ENCODE measurements at places on chromosomes 16 and 17.
A peak's percentile ranks its signal among the peaks of the same experiment; 100 is the strongest.

GRCh38 chr16:10300905-10301304 lies 85.0 kb upstream of the ATF7IP2 start:
- H3K4me3 ChIP-seq, result no peak overlapping the region
- no peak for DNase-seq
- no peaks in the 10 kb centered on the region for H3K36me3 ChIP-seq
- peaks cover 2% of the 10 kb centered on the region for H3K4me1 ChIP-seq
- H3K27ac ChIP-seq, result no peak overlapping the region

GRCh38 chr17:48816774-48817590 lies at the start of gene TTLL6:
Gene TTLL6, minus strand, starts transcription at chr17:48817229. Its CDS starts 157 bp downstream, at chr17:48817072.
- peak; percentile 68 for DNase-seq
- H3K4me1 ChIP-seq, result peaks cover 18% of the 10 kb centered on the region
- peak within 1 kb of the TSS; percentile 89 for H3K4me3 ChIP-seq
- H3K27me3 ChIP-seq, result peaks cover 19% of the 10 kb centered on the region

GRCh38 chr17:21094298-21094704 lies 32.5 kb upstream of the DHRS7B start:
- no peaks in the 10 kb centered on the region for H3K36me3 ChIP-seq
- no peak overlapping the region for H3K27ac ChIP-seq
- H3K4me3 ChIP-seq, result no peak overlapping the region
- no peaks in the 10 kb centered on the region for H3K27me3 ChIP-seq
- peaks cover 12% of the 10 kb centered on the region for H3K4me1 ChIP-seq

DNA sequence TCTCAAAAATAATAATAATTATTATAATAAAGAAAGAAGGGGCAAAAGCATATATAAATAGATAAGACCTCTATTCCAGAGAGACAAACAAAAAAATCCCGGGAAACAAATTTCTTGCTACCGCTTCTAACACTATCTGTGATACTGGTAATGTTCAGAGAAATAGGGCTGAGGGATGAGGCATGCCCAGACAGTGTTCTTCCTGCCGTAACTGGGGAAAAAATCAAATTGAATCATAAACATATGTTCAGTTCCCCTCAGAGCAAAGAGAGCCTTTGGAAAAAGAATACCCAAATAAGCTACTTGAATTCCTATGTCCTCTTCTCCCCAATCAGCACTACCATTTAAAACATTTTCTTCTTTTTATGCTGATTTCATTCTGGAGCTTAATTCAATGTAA lies 688.0 kb downstream of the KCNJ2 start:
- peak overlapping the region; percentile 19 for H3K4me3 ChIP-seq
- H3K27ac ChIP-seq, result no peak overlapping the region
- H3K27me3 ChIP-seq, result peaks cover 5% of the 10 kb centered on the region
- H3K36me3 ChIP-seq, result no peaks in the 10 kb centered on the region

DNA sequence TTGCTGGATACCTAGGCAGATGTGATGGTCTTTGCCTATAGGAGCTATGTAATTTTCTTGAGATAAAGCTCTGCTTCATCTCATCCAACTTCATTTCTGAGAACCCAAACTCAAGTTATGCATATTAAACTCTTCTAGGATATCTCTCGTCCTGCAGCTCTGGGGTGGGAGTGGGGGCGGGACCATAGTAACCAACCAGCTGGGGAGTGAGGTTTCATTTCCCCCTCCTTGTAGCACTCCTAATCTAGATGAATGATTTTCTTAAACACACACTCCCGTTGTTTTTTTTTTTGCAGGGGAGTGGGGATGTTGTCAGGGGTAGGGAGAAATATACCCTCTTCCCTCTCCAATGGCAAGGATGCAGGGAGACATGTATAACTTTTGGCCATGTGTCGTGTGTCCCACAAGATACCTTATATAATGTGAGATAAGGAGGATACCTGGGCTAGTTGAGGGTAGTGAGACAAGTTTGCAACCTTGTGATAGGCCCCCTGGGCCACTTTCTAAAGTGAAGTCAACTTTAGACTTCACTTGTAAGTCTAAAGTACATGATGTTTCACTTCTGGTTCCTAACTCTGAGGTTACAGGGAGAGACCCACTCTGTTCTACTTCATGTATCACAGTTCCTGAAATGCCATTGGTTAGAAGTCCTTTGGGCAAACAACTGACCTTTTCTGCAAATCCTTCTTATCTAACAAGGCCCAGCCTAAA lies 10.5 kb upstream of the HEATR6 start:
- no peak overlapping the region for H3K27ac ChIP-seq
- H3K27me3 ChIP-seq, result peaks cover 13% of the 10 kb centered on the region
- H3K4me1 ChIP-seq, result peaks cover 9% of the 10 kb centered on the region
- H3K36me3 ChIP-seq, result peaks cover 5% of the 10 kb centered on the region

GRCh38 chr17:32161506-32162365 lies 19.4 kb downstream of the RHOT1 start:
- no peaks in the 10 kb centered on the region for H3K36me3 ChIP-seq
- no peak overlapping the region for H3K4me3 ChIP-seq
- peaks cover 5% of the 10 kb centered on the region for H3K4me1 ChIP-seq
- no peak overlapping the region for H3K27ac ChIP-seq
- H3K27me3 ChIP-seq, result no peaks in the 10 kb centered on the region
- no peak for DNase-seq

DNA sequence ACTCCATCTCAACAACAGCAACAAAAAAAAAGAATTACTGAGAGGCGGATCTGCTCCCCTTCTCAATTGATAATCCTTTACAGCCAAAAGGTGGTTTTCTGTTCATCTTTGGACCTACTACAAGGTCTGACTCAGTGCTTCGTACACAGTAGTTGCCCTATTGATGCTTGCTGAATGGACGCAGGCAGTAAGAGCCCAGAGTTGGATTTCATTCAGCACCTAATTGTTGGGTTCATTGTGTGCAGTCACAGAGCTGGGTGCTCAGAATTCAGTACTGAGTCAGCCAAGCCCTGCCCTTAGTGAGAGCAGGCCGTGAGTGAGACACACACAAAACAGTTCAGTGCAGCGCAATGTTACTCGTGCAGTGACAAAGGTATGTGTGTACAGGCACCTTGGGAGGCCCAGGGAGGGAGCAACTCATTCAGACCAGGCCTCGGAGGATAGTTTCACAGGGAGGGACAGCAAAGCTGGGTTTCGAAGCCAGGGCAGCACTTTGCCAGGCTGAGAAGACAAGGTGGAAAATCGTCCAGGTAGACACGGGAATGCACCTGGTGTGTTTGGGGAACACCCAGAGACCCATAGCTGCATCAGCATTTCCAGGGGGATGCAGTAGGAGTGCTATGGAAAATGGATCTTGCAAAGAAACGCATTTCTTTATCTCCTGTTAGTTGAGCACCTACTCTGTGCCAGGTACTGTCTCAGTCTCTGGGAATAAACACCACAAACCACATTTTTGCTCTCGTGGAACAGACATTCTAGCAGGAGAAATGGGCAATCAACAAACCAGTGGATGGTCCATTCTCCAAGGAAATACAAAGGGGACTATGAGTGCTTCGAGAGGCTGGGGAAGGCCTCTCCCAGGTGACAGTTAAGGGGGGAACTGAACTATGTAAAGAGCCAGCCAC lies 18.1 kb upstream of the KRT17 start:
- H3K27me3 ChIP-seq, result no peaks in the 10 kb centered on the region
- no peaks in the 10 kb centered on the region for H3K4me1 ChIP-seq
- no peak overlapping the region for H3K27ac ChIP-seq
- DNase-seq, result no peak
- no peak overlapping the region for H3K4me3 ChIP-seq

DNA sequence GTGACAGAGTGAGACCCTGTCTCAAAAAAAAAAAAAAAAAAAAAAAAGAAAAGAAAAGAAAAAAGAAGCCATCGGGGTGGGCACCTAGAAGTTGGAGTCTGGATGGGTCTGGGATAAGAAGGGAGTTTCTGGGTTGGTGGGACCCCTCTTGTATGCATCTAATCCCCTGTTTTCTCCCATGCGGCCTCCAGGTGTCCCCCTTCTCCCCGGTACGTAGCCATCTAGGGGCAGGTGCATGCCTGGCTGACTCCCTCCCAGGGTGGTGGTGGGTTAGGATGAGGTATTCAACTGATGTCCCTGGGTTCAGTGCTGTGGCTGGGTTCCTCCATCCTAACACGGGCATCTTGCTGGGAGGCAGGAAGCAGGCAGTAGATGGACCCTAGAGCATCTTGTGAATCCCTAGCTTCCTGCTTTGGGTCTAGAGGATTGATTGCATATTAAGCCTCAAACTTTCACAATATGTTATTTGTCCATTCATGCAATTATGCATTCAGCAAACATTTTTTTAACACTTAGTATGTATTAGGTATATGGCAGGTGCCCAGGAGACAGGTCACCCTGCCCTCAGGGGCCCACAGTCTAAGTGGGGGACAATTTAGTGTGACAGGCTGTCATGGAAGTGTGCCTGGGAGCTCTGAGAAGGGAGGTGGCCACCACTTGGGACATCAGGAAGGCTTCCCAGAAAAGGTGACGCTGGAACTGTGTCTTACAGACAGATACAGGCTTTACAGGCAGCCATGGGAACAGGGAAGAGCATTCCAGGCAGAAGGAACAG lies 13.1 kb downstream of the FMNL1 start:
- H3K4me3 ChIP-seq, result peak overlapping the region; percentile 41
- peak overlapping the region; percentile 100 for H3K27ac ChIP-seq
- H3K4me1 ChIP-seq, result peaks cover 56% of the 10 kb centered on the region
- H3K36me3 ChIP-seq, result peaks cover 8% of the 10 kb centered on the region
- H3K27me3 ChIP-seq, result no peaks in the 10 kb centered on the region

GRCh38 chr16:85821390-85822135 lies 22.1 kb downstream of the COX4I1 start:
- peak; percentile 55 for DNase-seq
- H3K36me3 ChIP-seq, result no peaks in the 10 kb centered on the region
- H3K27me3 ChIP-seq, result peaks cover 4% of the 10 kb centered on the region
- peaks cover 3% of the 10 kb centered on the region for H3K4me1 ChIP-seq

DNA sequence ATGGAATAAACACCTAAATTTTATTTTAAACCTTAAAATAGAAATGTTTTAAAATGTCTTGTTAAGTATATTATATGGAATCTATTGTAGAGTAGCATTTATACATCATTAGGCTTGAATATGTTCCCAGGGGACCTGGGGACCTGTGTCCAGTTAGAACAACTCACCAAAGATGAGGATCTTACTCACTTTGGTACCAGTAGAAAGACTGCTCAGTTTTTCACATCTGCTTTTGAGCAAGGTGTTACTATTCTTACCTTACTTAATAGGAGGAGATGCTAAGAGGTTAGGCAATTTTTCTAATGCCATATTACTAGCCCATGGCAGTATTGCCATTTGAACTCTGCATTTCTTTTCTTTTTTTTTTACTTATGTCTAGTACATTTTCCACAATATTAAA lies 14.7 kb downstream of the STXBP4 start:
- H3K4me1 ChIP-seq, result peaks cover 5% of the 10 kb centered on the region
- H3K27ac ChIP-seq, result no peak overlapping the region
- H3K27me3 ChIP-seq, result no peaks in the 10 kb centered on the region

GRCh38 chr16:47477679-47478078 lies 16.5 kb downstream of the PHKB start:
- H3K27me3 ChIP-seq, result no peaks in the 10 kb centered on the region
- H3K36me3 ChIP-seq, result peaks cover 3% of the 10 kb centered on the region
- no peak for DNase-seq
- peaks cover 13% of the 10 kb centered on the region for H3K4me1 ChIP-seq

DNA sequence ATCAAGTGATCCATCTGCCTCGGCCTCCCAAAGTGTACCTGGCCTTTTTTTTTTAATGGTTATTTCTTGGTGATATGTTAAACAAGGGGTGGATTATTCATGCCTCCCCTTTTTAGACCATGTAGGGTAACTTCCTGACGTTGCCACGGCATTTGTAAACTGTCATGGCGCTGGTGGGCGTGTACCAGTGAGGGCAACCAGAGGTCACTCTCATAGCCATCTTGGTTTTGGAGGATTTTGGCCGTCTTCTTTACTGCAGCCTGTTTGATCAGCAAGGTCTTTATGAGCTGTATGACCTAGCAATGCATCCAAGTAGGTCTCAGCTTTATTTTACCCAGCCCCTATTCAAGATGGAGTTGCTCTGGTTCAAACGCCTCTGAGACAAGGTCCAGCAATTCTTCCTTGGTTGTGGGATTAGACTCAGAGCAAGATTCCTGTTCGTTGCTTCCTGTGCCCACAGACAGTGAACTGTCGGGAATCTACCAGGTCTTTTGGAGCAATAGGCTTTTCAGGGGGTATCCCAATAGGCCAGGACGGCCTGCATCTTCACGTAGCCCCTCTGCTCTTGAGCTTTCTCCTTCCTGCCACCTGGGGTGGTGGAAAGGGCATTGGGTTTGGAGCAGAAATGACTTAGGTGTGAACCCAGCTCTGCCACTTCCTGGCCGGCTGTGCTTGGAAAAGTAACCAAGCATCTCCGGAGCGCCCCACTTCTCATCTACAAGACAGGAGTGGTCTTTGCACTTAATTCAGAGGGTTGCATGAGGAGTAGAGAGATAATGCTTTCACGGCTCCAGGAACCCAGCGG lies 52.9 kb upstream of the SEC14L1 start:
- H3K36me3 ChIP-seq, result peaks cover 6% of the 10 kb centered on the region
- H3K27ac ChIP-seq, result peak overlapping the region; percentile 99
- H3K4me1 ChIP-seq, result peaks cover 28% of the 10 kb centered on the region
- H3K27me3 ChIP-seq, result no peaks in the 10 kb centered on the region

DNA sequence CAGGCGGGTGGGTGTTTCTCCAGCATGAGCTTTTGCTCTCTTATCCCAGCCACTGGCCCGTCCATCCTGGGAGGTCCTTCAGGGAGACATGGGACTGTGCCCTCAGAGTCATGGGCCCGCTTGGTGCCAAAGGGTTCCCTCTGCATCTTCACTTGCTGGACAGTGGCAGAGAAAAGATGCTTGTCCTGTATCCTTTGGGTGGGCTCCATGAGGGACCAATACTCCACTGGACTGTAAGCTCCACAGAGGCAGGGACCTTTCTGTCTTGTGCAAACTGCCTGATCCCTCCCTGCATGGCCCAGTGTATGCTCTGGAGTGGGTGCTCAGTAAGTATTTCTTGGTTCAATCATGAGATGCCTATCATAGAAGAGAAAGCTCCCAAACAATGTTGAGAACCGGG lies 184.8 kb upstream of the WSCD1 start:
- no peak overlapping the region for H3K4me3 ChIP-seq
- H3K4me1 ChIP-seq, result peaks cover 2% of the 10 kb centered on the region
- DNase-seq, result no peak
- H3K27ac ChIP-seq, result no peak overlapping the region
- H3K27me3 ChIP-seq, result peaks cover 45% of the 10 kb centered on the region

GRCh38 chr17:57385975-57386374 lies 129.7 kb downstream of the MSI2 start:
- no peak for DNase-seq
- peaks cover 4% of the 10 kb centered on the region for H3K36me3 ChIP-seq
- no peaks in the 10 kb centered on the region for H3K27me3 ChIP-seq
- H3K4me3 ChIP-seq, result no peak overlapping the region
- H3K4me1 ChIP-seq, result peaks cover 3% of the 10 kb centered on the region

GRCh38 chr17:69460963-69461922 lies 46.7 kb downstream of the MAP2K6 start:
- no peaks in the 10 kb centered on the region for H3K27me3 ChIP-seq
- no peak for DNase-seq
- H3K36me3 ChIP-seq, result peaks cover 7% of the 10 kb centered on the region
- H3K4me3 ChIP-seq, result no peak overlapping the region

- H3K27me3 ChIP-seq, result peaks cover 5% of the 10 kb centered on the region
- no peak overlapping the region for H3K27ac ChIP-seq
- no peaks in the 10 kb centered on the region for H3K36me3 ChIP-seq
- H3K4me3 ChIP-seq, result no peak overlapping the region
- no peaks in the 10 kb centered on the region for H3K4me1 ChIP-seq
- DNase-seq, result no peak
These were observed 13.5 kb upstream of the DYNLRB2 start for GRCh38 chr16:80527297-80527696.

Measured in T-helper 17 cell (primary cell).